ENCODE measurements at places on chromosomes 7 and 10. TPM values are rescaled to one million over a fixed set of nuclear protein-coding genes. Genes with fewer than 3 reads are reported as not detected.

VTI1A gene
- polyA plus RNA-seq = 12.7 TPM

MUC12 gene
- polyA plus RNA-seq = 1.3 TPM

PNLIPRP2 gene
- polyA plus RNA-seq = 0.15 TPM

FGFBP3 gene
- polyA plus RNA-seq = 1.1 TPM

LRRC18 gene
- 0.06 TPM for polyA plus RNA-seq

CCDC172 gene
- not detected for polyA plus RNA-seq

DNAJB12 gene
- 13.6 TPM for polyA plus RNA-seq

GRCh38 chr10:101569323-101569621 is 18.8 kb downstream of the POLL start:
- DNase-seq = no peak

DNA sequence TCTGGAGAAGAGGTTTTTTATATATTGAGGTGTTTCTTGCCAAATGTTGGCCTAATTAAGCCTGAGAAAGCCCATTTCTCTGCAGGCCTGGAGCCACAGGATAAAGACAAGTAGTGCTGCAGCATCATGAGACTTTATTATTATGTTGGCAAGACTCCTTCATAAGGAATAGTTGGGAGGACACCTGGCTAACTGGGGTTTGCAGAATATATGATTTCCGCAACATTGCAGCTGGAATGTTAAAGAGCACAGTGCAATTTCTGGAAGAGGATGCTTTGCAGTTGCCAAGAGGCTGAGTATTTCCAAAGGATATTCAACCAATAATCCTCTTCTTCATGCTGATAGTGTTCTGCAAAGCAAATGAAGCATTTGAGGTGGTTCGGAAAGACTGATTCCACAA is 1512.8 kb upstream of the LRRTM3 start:
- DNase-seq = no peak

DNA sequence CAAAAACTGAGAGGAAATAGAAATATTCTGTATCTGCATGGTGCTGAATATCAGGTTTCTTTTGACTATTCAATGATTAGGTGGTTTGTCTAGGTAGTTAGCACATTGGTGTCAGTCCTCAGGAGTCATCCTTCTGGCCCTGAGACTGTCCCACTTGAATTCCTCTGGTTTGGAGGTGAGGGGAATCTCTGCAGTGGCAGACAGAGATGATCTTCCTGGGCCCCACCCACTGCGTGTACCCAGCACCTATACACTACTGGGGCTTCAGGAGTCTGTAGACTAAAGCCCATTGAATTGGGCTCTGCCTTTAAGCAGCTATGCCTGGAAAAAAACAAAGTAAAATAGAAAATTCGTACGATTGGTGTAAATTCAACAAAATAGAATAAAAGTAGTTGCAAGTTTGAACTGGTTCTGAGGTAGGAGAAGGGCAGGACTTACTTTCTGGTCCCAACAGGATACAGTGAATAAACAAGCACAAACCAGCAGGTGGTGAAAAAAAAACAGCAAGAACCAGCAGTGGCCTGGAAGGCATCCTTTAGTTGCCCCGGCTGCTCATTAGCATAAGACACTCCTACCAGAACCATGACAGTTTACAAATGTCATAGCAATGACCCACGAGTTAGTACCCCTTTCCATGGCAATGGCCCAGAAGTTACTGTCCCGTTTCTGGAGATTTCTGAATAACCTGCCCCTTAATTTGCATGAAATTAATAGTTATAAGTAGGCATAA is 1.7 kb downstream of the LIPM start:
- no peak for DNase-seq

DNA sequence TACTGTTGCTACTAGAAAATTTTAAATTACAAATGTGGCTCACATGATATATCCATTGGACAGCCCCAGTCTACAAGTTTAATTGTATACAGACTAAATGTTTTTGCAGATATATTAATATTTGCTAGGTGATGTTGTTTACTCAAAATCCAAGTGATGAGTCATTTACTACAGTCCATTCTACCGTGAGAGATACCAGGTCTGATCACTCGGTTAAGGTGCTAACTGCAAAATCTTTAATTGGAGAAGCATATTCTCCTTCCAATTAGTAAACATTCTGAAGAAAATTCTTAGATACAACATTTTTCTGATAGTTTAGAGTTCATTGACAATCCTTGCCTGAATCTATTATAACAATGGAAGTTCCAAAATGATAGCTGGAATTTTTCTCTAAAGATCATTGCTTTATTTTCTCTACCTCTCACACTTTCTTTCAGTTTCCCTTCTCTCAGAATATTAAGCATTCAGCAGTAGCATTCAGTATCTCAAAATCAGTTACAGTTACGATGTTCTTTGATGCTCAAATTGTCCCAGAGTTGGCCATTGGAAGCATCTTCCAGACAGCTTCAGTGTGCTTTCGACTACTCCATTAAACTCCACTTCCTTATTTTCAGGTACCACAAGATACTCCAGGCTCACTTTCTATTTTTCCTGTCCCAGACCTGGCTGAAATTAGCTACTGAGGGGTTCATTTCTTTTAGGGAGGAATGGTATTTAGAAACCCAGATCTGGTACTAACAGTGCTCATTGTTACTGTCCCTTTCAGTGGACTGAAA is 2.3 kb downstream of the ABCB1 start:
- DNase-seq = no peak

DNA sequence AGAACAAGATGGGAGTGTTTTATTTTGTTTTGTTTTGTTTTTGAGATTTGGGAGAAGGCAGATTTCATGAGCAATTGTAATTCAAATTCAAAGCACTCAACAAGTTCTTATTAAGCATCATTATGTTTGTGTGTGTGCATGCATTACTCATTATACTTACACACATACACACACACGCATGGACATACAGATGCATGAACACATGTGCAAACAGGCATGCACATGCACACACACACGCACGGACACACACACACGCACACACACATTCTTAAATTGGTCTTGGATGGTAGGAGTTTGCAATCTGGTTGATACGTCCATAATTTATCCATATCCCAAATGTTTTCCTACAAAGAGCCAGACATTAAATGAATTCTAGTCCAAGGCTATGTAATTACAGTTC is 702.8 kb downstream of the INHBA start:
- DNase-seq = no peak

GRCh38 chr7:979886-980571 is 3.0 kb upstream of the CYP2W1 start:
- no peak for DNase-seq

GRCh38 chr7:103117465-103117864 is 31.4 kb downstream of the NAPEPLD start:
- DNase-seq = no peak
